Fibroblast of skin of right quadriceps (primary cell): ENCODE measurements at places on chromosomes 6 and 20.

DNA sequence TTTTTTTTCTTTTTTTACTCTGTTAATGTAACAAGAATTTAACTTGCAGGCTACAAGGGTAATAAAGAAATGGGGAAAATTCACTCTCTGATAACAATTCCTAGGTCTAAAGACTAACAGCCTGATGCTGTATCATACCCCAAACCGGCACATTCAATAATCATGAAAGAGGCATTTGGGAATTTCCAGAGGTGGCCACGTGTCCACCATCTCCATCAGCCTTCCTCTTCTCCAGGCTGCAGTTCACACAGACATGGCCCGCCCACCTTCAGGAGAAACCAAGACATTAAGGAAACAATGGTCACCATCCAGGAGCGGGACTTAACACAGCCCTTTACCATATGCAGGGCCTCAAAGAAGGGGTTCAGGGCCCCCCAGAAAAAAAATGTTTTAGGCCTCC is 44.8 kb downstream of the PDE10A start:
- DNase-seq = no peak

DNA sequence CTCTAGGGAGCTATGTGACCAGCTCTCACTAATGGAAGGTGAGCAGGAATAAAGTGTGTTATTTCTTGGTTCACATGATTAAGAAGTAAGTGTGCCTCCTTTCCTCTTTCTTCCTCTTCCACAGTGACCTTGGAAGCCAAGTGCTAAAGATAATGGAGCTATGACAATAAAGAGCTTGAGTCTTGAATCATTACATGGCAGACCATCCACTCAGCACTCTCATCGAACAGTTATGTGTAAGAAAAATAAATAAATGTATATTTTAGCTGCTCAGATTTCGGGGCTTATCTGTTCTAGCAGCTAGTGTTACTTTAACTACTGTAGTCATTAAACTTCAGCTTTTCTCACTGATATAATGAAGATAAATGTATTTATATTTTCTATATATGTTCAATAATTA is 72.9 kb downstream of the HDGFL1 start:
- DNase-seq = peak; percentile 30

DNA sequence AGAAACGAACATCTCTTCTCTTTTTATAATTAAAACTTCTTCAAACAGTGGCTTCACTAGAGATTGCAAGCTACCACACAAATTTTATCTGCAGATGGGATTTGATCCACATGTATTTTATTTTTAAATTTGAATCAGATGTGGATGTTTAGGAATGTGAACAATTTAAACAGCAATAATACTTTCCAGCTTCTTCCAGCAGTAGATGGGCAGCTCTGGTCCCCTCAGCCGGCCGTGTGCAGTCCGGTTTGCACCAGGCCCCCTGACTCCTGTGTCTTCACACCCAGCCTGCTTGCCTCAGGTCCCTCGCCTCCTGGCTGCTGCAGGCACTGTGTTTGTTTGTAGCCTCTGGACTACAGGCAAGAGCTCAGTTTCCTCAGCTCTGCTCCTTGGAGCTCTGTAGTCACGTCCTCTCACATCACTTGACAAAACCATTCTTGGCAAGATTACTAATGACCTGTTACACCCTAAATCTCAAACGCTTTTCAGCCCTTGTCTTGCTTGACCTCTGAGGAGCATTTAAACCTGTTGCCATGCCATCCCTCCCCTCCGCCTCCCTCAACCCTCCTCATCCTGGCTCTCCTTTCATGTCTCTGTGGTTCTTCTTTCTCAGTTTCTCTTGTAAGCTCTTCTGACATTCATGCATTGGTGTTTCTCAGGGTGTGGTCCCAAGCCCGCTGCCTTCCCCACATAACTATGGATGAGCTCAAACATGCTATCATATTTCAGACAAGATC is 13.2 kb upstream of the ZBTB24 start:
- DNase-seq = no peak

- no peak for DNase-seq
Measured at GRCh38 chr20:2276015-2276414, 19.8 kb upstream of the TGM3 start.

DNA sequence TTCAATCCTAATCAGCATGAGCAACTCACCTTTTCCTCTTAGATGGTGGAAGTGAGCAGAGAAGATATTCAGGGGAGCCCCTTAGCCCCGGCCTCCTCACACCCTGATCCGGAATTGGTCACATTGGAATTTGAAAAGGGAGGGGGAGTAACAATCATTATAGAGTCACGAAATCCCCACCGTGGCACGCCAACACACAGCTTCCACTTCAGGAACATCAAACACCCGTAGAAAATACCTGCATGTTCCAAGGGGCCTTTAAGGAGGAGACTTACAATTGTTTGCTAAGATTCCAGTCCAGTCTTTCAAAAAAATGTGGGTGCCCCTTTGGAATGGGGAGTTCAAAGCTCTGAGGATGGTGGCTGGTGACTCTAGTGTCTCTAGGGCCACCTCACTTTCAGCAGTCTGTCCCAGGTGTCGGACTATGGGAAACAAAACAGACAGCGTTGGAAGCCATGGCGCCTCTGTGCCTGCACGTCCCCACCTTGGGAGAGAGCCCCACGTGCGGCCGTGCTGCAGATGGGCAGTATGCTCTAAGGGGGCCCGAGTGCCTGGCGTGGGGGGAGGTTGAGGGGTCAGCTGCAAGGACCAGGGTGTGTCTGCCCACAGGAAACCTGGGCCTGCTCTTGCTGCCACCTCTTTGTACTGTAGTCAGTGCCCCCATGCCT is 2.4 kb downstream of the CD93 start:
- DNase-seq = no peak

DNA sequence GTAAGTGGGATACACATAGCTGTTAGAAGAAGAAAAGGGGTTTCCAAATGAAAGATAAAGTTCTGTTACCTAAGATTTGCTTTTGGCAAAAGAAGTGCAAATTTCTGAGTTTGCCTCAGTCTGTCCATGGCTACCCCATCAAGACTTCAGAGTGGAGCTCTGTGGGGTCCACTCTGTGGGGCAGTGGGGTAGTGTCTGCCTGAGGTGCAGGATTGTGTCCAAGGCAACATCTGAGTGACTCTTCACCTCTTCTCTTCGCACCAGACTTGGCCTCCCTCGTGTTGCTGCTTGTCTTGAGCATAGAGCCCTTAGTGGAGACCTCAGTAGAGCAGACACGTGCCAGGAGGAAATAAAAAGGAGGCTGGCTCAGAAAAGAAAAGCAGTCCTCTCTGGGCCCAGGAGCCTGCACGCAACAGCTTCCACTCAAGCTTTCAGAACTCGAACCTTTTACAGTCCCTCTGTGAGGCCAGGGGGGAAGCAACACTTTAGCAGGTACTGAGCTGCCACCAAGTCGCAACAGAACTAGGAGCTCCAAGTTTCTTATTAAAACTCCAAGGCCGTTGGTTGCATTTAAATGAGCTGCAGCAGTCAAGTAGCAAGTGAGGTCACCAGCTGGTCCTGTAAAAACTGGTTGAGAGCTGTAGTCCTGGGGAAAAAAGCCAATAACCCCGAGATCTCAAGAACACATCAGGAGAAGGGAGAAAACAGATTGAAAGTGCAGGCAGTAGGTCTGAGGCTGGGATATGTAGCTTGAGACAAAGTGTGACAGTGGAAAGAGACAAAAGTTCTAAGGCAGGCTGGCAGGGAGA is 413.5 kb downstream of the CDC5L start:
- DNase-seq = no peak

DNA sequence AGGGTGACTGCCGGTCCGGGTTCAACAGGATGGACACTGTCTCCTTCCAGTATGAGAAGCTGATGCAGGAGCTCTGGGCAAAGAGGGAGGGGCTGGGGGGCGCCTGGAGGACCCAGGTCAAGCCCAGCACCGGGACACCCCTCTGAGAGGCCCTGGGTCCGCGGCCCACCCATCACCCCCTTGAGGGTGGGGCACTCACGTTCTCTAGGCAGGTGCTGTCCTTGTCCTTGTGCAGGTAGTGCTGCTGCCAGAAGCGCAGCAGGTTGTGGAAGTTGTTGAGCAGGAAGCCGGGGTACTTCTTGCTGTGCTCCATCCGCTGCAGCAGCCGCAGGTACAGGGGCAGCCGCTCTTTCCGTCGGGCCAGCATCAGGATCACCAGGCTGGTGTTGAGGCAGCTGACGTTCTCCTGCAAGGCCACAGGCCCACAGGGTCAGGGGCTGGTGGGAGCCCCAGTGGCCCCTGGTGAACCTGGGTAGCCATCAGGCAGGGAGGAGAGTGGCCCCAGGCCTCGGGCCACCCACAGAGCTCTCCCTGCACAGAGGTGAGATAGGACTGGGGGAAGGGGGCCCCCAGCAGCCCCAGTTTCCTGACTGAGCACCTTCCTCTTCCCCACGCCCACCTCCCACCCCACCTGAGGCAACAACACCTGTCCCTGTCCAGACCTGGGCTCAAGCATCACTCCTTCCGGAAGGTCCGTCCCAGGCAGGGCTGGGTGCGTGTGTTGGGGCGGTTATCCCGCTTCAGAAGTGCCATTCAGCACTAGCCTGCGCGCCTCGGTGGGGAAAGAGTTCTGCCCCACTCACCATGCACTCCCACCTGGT is 47.8 kb downstream of the MYH7B start:
- no peak for DNase-seq

GRCh38 chr6:111027219-111027618 is 45.4 kb downstream of the RPF2 start:
- DNase-seq = no peak

DNA sequence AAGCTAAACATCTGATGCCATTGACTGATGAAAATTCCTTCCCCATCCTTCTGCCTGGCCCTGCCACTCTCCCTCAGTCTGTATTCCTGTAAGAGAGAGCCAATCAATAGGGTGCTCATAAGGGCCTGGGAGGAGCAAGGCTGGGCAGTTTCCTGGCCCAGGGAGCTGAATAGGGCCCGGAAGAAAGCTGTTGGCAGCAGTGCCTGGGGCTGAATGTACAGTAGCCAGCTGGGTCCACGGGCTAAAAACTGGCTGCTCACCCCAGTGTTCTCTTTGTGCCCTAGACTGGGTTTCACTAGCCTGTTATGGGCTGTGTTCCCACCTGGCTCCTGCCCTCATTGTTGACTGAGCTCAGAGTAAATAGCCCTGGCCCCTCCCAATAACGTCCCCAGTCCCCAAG is 1.7 kb upstream of the WFDC2 start:
- no peak for DNase-seq

GRCh38 chr6:144220031-144220790 is 64.9 kb upstream of the UTRN start:
- no peak for DNase-seq

DNA sequence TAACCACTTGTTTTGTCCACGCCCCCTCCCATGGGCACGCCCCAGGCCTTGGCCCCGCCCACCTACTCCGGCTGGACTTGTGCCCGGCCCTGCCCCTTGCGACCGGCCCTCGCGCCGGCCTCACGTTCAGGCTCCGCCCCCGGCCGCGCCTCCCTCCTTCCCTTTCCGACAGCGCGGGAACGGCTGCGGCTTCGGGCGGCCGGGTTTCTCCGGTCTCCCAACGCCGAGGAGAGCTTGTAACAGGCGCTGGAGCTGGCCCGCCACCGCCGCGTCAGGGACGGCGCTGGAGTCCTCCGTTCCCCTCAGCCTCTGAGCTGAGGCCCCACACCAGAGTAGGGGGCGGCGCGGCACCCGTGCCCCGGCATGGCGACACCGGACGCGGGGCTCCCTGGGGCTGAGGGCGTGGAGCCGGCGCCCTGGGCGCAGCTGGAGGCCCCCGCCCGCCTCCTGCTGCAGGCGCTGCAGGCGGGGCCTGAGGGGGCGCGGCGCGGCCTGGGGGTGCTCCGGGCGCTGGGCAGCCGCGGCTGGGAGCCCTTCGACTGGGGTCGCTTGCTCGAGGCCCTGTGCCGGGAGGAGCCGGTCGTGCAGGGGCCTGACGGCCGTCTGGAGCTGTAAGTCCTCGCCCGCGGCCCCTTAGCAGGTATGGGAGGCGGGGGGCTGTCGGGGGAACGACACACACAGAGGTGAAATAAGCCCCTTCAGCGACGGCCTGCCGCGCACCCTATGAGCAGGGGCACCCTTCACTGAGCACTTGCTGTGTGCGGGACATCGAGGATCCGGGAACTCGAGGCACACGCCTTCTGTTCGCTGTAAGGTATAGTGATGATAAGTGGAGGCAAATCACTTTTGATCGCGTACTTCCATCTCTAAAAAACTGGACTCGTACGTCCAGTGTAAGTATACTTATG is at the start of gene FANCE:
Gene FANCE, plus strand, starts transcription at position 156 of the 908 bp plus-strand sequence. Its CDS starts 208 bp downstream, at position 364.
- peak; percentile 90 for DNase-seq
